ENCODE measurements at places on chromosomes 1 and 21.

- H3K4me1 ChIP-seq: no peaks in the 10 kb centered on the region
- no peak for DNase-seq
- H3K27ac ChIP-seq: no peak overlapping the region
- H3K27me3 ChIP-seq: no peaks in the 10 kb centered on the region
- no peaks in the 10 kb centered on the region for H3K36me3 ChIP-seq
Measured at GRCh38 chr1:177425199-177425598, 254.4 kb downstream of the BRINP2 start.

GRCh38 chr1:173241528-173242347, 34.6 kb upstream of the TNFSF4 start:
- H3K27ac ChIP-seq: no peak overlapping the region
- H3K27me3 ChIP-seq: no peaks in the 10 kb centered on the region
- H3K36me3 ChIP-seq: peaks cover 13% of the 10 kb centered on the region
- no peak for DNase-seq

DNA sequence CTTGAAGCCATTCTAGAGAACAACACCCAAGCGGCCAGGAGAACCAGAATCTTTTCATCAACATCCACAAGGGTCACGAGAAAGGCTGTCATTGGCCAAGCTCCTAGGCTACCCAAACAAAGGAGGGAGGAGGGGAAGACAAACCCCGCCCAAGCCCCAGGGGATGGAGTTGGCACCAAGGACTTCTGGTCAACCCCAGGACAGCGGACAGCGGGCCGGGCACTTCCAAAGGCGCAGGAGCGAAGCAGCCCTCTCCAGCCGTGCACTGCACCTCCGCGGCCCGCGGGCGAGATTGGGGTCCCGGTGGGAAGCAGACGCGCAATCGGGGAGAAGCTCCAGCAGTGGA, at the start of gene CLIC6:
Gene CLIC6, plus strand, starts transcription at position 192 of the 346 bp plus-strand sequence. CDS start 395 bp downstream, outside the sequence.
- no peak for DNase-seq
- peak within 1 kb of the TSS; percentile 65 for H3K4me3 ChIP-seq
- peaks cover 2% of the 10 kb centered on the region for H3K4me1 ChIP-seq
- peaks cover 15% of the 10 kb centered on the region for H3K27me3 ChIP-seq
- no peaks in the 10 kb centered on the region for H3K36me3 ChIP-seq

- no peaks in the 10 kb centered on the region for H3K27me3 ChIP-seq
- H3K36me3 ChIP-seq: peaks cover 6% of the 10 kb centered on the region
- peaks cover 21% of the 10 kb centered on the region for H3K4me1 ChIP-seq
- peak overlapping the region; percentile 99 for H3K27ac ChIP-seq
Measured at GRCh38 chr1:110408488-110408887, 994 bp upstream of the LAMTOR5 start.

- no peak overlapping the region for H3K27ac ChIP-seq
- peaks cover 3% of the 10 kb centered on the region for H3K27me3 ChIP-seq
- DNase-seq: no peak
- H3K4me1 ChIP-seq: no peaks in the 10 kb centered on the region
Measured at GRCh38 chr1:168372307-168372706, 91.6 kb downstream of the TBX19 start.

GRCh38 chr21:46158666-46159300, 3.4 kb upstream of the FTCD start:
- no peaks in the 10 kb centered on the region for H3K4me1 ChIP-seq
- no peak overlapping the region for H3K27ac ChIP-seq
- no peak for DNase-seq
- no peak overlapping the region for H3K4me3 ChIP-seq

- H3K36me3 ChIP-seq: no peaks in the 10 kb centered on the region
- H3K27me3 ChIP-seq: peaks cover 6% of the 10 kb centered on the region
- no peak for DNase-seq
- no peak overlapping the region for H3K4me3 ChIP-seq
- no peak overlapping the region for H3K27ac ChIP-seq
Measured at GRCh38 chr1:89954401-89954800, 40.5 kb upstream of the ZNF326 start.

DNA sequence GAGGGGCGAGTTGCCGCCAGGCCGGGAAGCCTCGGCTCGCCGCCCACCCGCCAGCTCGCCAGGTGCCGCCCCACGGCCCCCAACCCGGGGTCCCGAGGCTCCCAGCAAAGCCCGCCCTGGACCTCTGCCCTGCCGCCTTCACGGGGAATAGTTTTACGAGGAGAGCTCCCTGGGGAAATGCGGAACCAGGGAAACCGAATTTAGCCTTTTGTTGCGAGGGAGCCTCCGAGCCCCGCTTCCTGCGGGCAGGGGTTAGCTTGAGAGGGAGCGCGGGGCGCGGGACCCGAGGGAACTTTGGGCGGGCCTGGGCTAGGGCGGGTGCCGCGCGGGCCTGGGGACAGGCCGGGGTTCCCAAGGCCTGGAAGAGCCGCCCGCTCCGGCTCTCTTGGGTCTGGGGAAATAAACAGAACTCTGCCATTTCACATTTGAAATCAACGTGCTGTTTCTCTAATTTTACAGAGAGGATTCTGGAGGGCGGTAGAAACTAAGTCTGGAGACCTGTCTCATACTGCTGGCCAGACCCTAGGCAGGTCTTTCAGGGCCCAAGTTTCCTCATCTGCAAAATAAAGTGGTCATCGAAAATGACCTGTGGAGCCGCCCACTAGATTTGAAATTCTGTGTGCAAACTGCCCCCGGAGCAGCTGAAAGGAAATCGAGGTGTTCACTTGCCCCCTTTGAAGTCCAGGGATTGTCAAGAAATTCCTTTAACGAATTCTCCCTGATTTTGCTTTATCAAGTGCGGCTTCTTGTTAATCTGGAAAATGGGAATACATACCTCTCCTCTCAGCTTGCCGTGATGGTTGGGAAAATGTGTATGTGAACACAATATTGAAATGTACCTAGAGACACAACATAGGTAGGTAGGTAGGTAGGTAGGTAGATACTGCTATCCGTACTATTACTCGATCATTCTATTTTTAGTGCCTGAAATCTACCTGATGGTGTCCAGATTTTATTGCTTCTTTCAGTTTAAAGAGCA, 749 bp upstream of the GLUL start:
- DNase-seq: no peak
- H3K27me3 ChIP-seq: peaks cover 15% of the 10 kb centered on the region
- no peaks in the 10 kb centered on the region for H3K36me3 ChIP-seq
- peak overlapping the region; percentile 88 for H3K27ac ChIP-seq

DNA sequence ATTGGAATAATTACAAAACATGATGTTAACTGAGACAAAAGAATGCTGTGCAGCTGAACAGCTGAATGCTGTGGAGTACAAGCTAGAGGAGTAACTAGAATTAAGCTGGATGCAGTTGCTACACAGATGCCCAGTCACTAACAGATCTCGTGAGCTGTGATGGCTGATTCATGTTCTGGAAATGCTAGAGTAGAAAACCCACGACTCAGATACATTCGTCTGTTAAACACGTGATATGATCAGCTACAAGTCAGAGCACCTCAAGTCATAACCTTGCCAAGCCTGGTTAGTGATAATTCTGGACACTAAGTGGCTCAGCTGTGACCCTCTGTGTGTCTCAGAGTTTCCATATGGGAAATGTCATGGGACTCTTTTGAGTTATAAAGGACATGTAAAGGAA, 89.7 kb upstream of the ESRRG start:
- no peaks in the 10 kb centered on the region for H3K4me1 ChIP-seq
- DNase-seq: no peak
- H3K27ac ChIP-seq: no peak overlapping the region
- no peaks in the 10 kb centered on the region for H3K36me3 ChIP-seq

- no peaks in the 10 kb centered on the region for H3K4me1 ChIP-seq
- no peaks in the 10 kb centered on the region for H3K36me3 ChIP-seq
- DNase-seq: no peak
- H3K27ac ChIP-seq: no peak overlapping the region
Measured at GRCh38 chr1:217943361-217943760, 312.2 kb downstream of the SPATA17 start.

- peaks cover 21% of the 10 kb centered on the region for H3K27me3 ChIP-seq
- H3K4me1 ChIP-seq: no peaks in the 10 kb centered on the region
- no peak overlapping the region for H3K4me3 ChIP-seq
- no peak overlapping the region for H3K27ac ChIP-seq
- H3K36me3 ChIP-seq: no peaks in the 10 kb centered on the region
Measured at GRCh38 chr1:8142955-8143629, 117.0 kb upstream of the ERRFI1 start.

GRCh38 chr1:173420330-173420806, 56.8 kb upstream of the PRDX6 start:
- peaks cover 13% of the 10 kb centered on the region for H3K36me3 ChIP-seq
- peak; percentile 65 for DNase-seq
- peak overlapping the region; percentile 60 for H3K4me3 ChIP-seq
- H3K4me1 ChIP-seq: peaks cover 43% of the 10 kb centered on the region

- peaks cover 5% of the 10 kb centered on the region for H3K36me3 ChIP-seq
- no peak for DNase-seq
- no peak overlapping the region for H3K4me3 ChIP-seq
- H3K4me1 ChIP-seq: peaks cover 14% of the 10 kb centered on the region
Measured at GRCh38 chr1:89280766-89281165, 8.1 kb upstream of the GBP5 start.

GRCh38 chr1:66947267-66947666, 22.5 kb downstream of the MIER1 start:
- H3K36me3 ChIP-seq: peaks cover 30% of the 10 kb centered on the region
- H3K27me3 ChIP-seq: no peaks in the 10 kb centered on the region
- DNase-seq: no peak
- peaks cover 19% of the 10 kb centered on the region for H3K4me1 ChIP-seq
- no peak overlapping the region for H3K27ac ChIP-seq

DNA sequence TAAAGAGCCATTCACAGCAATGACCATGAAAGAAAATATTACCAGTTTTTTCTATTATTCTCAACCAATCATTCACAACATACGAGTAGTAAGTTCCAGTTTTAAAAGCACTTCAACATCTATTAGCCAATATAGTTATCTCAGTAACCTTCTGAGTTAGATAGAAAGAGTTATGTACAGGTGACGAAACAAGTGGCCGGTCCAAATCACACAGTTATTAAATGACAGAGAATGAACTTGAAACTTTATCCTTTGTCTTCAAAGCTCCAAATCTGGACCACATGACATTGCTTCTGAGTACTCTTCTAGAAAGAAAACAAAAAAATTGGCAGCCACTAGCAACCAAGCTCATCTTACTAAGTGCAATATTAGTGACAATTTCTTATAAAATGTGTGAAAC, 393.8 kb downstream of the OMA1 start:
- DNase-seq: no peak
- H3K27ac ChIP-seq: no peak overlapping the region
- no peaks in the 10 kb centered on the region for H3K36me3 ChIP-seq
- H3K27me3 ChIP-seq: no peaks in the 10 kb centered on the region

- no peak for DNase-seq
- peaks cover 1% of the 10 kb centered on the region for H3K36me3 ChIP-seq
- H3K27ac ChIP-seq: no peak overlapping the region
- peaks cover 2% of the 10 kb centered on the region for H3K27me3 ChIP-seq
- H3K4me3 ChIP-seq: no peak overlapping the region
Measured at GRCh38 chr1:192905049-192905448, 96.2 kb downstream of the RGS2 start.

GRCh38 chr1:164689672-164690511, 130.9 kb downstream of the PBX1 start:
- H3K27me3 ChIP-seq: peaks cover 2% of the 10 kb centered on the region
- H3K4me3 ChIP-seq: no peak overlapping the region
- H3K4me1 ChIP-seq: no peaks in the 10 kb centered on the region
- no peaks in the 10 kb centered on the region for H3K36me3 ChIP-seq
- DNase-seq: no peak

GRCh38 chr21:31728191-31728590, 3.7 kb downstream of the SCAF4 start:
- peaks cover 19% of the 10 kb centered on the region for H3K4me1 ChIP-seq
- no peak overlapping the region for H3K4me3 ChIP-seq
- no peak overlapping the region for H3K27ac ChIP-seq

GRCh38 chr1:32758795-32759430, 56.3 kb upstream of the SYNC start:
- DNase-seq: no peak
- no peaks in the 10 kb centered on the region for H3K36me3 ChIP-seq
- H3K27me3 ChIP-seq: peaks cover 4% of the 10 kb centered on the region
- peaks cover 7% of the 10 kb centered on the region for H3K4me1 ChIP-seq
- H3K27ac ChIP-seq: no peak overlapping the region

DNA sequence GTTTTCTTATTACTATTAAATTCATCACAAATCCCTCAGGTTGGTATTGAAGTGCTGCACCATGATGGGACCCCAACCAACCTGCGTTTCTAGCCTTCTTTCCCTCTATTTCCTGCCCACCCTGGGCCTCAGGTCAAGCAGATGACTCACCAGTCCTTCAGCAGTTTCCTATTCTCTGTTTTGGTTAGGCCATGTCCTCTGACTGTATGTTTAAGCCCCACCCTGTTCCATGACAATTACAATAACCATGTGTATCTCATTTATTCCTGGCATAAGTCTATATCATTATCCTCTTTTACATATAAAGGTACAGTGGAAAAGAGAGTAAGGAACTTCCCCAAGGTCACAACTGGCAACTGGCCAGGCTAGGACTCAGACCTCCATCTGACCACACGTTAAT, 5.3 kb upstream of the FAM78B start:
- H3K4me3 ChIP-seq: no peak overlapping the region
- H3K27me3 ChIP-seq: peaks cover 9% of the 10 kb centered on the region
